Parietal lobe (tissue), 2 donors: ENCODE measurements at places on chromosomes 3 and 15. TPM values are rescaled to one million over a fixed set of nuclear protein-coding genes. Genes with fewer than 3 reads are reported as not detected.

The SEMA5B gene
- total RNA-seq: 28.5 TPM

The ANKRD34C gene
- not detected for total RNA-seq

The ST3GAL6 gene
- 25.7 TPM for total RNA-seq

The TF gene
- 7.2 TPM for total RNA-seq

The SNX1 gene
- 56.3 TPM for total RNA-seq
